Mucosa of gallbladder (tissue), 1 donor: ENCODE measurements at places on chromosomes 11 and 22. TPM values are rescaled to one million over a fixed set of nuclear protein-coding genes. Genes with fewer than 3 reads are reported as not detected.

The LDHAL6A gene
- total RNA-seq, result not detected

The MRGPRX3 gene
- 0.17 TPM for total RNA-seq

The TRIM29 gene
- 13.5 TPM for total RNA-seq

The MAJIN gene
- total RNA-seq, result not detected

DNA sequence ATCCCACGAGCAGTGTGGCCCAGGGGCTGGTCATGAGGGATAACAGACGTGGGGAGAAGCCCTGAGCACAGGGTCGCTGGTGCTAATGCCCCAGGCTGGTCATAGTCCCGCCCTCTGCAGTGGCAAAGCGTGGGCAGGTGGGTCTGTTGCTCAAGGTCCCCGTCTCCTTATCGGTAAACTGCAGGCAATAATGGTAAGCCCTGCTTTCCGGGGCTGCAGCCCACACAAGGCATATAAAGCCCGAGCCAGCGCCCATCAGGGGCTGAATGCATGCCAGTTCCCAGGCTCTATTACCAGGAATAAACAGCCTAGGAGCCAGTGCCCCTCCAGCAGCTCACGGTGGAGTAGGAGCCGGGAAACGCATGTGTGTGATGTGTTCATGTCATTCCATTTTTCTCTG lies 261.0 kb downstream of the BRD1 start:
- no peak for DNase-seq

- DNase-seq, result no peak
Measured at GRCh38 chr11:8834379-8834778, 76.6 kb upstream of the AKIP1 start.

GRCh38 chr11:75543806-75544205 lies 18.1 kb upstream of the GDPD5 start:
- no peak for DNase-seq

DNA sequence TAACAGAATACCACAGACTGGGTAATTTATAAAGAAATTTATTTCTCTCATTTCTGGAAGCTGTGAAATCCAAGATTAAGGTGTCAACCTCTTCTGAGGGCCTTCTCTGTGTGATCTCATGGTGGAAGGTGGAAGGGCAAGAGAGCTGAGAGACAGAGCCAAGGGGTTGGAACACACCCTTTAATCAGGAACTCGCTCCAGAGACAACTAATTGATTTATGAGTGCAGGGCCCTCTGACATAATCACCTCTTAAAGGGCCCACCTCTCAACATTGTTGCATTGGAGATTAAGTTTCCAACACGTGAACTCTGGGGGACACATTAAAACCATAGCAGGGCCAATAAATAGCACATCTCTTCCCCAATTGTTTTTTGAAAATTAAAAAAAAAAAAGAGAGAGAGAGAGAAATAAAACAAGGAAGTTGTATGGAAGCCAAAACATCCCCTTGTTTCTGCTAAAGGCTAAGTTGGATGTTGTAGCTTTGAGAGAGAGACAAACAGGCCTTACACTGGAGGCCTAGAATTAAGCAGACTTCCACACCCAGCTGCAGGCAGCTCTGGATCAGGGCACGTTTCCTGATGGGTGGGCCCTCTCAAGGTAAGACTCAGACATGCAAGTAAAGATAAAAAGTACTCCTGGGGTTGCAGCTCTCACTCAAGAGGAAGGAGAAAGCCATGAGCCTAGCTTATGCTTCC lies 64.1 kb upstream of the BIRC3 start:
- peak; percentile 60 for DNase-seq

DNA sequence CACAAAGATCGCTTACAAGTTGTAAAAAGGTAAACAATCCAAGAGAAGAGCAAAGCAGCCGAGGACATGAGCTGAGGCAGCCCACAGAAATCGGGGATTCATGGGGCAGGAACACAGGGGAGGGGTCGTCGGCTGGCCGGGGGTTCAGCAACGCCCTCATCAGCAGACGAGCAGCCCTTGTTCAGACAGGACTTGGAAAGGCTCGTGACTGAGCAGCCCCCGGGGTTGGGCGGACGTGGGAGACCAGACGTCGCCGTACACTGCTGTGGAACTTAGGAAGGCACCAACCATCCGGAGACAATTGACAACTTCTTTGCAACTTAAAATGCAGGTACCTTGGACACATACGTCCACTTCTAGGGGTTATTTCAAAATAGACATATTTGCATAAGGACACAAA lies 370.5 kb downstream of the BRD1 start:
- no peak for DNase-seq

DNA sequence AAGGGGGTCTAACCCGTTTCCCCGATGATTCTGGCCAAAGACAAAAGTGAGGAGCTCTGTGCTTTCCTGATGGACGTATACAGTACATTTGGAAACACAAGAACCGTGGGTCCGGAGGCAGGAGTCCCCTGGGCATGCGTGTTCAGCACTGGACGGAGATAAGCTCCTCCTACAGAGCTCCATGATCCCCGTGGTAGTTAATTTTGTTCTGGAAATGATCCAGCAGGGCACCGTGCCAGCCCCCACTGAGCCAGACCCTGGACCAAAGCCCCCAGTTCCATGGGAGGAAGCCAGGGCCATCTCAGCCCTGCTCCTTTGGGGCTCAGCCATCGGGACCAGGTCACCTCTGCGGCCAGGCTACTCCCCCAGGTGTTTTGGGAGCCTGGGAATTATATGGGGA lies 83.3 kb downstream of the TRMU start:
- no peak for DNase-seq

GRCh38 chr11:94924612-94925011 lies 48.7 kb downstream of the CWC15 start:
- DNase-seq, result no peak

- no peak for DNase-seq
Measured at GRCh38 chr11:103202048-103202651, 92.9 kb downstream of the DYNC2H1 start.

GRCh38 chr11:108224911-108225786 lies 2.3 kb downstream of the ATM start:
- DNase-seq, result no peak

- DNase-seq, result no peak
Measured at GRCh38 chr11:69702769-69703452, 911 bp downstream of the FGF19 start.
